ENCODE measurements at places on chromosomes 3 and 15. TPM values are rescaled to one million over a fixed set of nuclear protein-coding genes. Genes with fewer than 3 reads are reported as not detected.

The NDN gene
- 72.7 TPM for total RNA-seq

The SEC22A gene
- total RNA-seq, result 21.5 TPM

The LCTL gene
- total RNA-seq, result not detected

The ISG20 gene
- total RNA-seq, result 4.9 TPM

The HYAL1 gene
- total RNA-seq, result 3.7 TPM

The ROPN1 gene
- not detected for total RNA-seq

The SH3BP5 gene
- 31.2 TPM for total RNA-seq

- DNase-seq, result no peak
Measured at GRCh38 chr3:99686955-99687612, 48.7 kb downstream of the COL8A1 start.

GRCh38 chr15:52329987-52330386 lies 34.4 kb upstream of the MYO5C start:
- no peak for DNase-seq

GRCh38 chr3:100260081-100260684 lies 609 bp upstream of the TBC1D23 start:
- no peak for DNase-seq

DNA sequence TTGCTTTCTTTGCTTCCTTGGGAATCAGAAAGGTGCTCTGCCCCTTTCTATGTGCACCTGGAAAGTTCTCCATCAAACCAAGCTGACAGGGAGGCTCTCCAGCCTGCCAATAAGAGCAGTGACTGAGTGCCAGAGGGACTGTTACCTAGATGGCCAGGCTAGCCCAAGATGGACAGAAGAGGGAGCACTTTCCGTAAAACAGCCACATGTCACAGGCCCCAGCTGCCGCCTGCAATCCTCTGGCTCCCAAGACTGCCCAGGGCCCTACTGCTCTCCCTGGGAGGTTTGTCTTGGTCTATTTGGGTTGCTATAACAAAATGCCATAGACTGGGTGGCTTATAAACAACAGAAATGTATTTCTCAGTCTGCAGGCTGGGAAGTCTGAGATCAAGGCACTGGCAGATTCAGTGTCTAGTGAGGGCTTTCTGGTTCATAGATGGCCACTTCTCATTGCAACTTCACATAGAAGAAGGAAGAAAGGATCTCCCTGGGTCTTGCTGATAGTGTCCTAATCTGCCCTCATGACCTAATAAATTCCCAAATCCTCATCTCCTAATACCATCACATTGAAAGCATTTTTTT lies 72.3 kb downstream of the TAMM41 start:
- no peak for DNase-seq

DNA sequence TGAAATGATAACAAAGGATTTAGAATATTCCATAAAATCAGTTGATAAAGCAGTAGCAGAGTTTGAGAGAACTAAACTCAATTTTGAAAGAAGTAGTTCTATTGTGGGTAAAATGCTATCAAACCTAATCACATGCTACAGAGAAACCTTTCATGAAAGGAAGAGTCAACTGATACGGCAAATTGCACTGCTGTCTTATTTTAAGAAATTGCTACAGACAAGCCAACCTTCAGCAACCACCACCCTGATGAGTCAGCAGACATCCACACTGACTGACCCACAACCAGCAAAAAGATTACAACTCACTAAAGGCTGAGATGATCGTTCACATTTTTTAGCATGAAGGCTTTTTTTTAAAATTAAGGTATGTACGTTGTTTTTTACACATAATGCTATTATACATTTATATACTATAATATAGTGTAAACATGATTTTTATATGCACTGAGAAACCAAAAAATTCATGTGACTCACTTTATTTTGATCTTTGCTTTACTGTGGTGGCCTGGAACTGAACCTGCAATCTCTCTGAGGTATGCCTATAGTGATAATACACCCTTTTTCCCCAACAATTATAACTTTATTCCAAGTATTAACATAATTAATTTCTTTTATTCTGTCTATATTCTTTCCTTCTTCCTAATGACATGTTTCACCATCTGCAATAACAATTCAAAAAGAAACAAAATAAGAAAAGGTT lies 109.9 kb downstream of the TBC1D5 start:
- DNase-seq, result no peak

- no peak for DNase-seq
Measured at GRCh38 chr3:9512456-9513045, 41.1 kb downstream of the LHFPL4 start.

DNA sequence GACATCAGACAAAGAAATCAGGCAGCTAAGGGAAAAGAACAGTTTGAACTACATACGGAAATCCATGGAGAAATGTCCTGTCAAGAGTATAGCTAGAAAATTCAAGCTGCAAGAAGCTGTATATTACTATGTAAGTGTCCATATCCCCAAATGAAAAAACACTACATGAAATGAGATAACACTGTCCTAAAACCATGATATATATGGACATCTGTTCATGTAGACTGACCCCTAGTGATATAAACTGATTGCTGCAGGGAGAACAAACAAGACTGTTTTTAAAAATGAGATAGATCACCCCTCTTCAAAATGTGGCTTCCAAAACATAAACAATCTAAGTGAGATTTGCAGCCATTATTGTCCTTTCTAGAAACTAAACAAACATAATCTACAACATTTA lies 985.6 kb downstream of the EPHA3 start:
- DNase-seq, result no peak

- no peak for DNase-seq
Measured at GRCh38 chr3:757711-758110, 335.1 kb upstream of the CNTN6 start.

- no peak for DNase-seq
Measured at GRCh38 chr3:55617385-55617784, 130.3 kb upstream of the WNT5A start.

DNA sequence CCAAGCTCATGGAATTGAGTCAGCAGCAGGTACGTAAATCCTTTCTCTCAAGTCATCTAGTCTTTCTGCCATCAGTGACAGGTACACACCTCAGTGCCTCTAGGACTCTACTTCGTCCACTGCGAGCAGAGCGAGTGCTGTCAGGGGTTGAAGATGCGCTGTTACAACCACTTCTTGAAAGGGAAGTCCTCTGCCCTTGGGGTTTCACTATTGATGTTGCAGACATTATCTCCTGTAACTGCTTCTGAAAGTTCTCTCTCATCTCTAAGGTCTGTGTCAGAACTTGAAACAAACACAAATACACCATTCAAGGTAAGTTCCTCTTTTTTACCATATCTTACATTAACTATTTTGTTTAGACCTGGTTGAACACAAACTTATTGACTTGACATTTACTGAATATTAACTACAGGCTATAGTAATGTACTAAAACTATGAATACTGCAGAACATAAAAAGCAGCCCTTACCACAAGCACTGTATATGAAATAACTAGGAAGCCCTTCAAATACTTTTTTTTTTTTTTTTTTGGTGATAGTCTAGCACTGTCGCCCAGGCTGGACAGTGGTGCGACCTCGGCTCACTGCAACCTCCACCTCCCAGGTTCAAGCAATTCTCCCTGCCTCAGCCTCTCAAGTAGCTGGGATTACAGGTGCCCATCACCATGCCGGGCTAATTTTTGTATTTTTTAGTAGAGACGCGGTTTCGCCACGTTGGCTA lies 41.5 kb downstream of the TOPBP1 start:
- no peak for DNase-seq

DNA sequence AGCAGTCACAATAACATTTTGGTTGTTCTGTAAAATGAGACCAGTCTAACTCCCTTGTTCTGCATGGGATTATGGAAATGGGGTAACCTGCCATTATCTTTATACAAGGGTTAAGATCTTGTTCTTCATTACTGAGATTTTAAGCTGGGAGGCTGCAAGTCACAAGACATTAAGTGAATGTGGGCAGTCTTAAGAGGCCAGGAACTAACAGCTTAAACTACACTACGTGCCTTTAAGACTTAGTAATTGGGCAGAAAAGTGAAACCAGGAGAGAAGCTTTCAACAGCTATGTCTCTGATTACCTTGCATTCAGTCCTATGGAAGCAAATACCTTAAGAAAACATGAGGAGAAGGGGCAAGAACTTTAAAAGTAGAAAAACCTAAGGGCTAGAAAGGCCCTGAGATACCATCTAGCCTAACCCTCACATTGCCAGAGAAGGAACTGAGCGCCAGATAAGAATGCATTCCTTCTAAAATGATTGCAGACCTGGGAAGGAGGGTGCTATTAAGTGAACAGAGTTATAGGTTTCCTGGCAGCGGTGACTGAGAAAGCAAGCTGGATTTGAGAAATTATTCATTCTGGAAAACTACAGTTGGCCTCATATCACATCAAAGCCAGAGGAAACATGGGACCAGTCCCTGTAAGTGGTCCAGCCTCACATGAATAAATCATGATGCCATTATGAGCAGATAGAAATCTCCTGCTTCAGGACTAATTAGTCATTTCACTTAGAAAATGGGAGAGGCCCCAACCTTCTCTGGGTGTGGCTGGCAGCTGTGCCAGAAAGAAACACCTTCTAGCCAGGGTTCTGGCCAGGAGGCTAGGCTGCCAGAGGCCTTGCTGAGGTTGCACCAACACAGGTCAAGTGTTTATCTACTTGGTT lies 32.9 kb downstream of the DAPK2 start:
- no peak for DNase-seq

DNA sequence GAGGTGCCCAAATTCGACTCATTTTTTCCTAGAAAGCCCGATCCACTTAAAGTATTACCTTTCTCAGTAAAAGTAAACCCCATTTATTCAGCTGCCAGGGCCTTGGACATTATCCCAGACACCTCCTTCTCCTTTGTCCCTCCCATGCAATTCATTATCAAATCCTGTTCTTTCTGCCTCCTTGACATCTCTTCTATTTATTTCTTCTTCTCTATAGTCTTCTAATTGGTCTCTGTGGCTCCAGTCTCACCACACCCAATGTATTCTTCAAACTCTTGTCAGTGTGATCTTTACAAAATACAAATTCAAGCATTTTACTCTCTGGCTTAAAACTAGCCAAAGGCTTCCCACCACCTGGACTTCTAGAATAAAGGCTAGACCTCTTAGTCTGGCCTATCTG lies 120.3 kb downstream of the IL20RB start:
- DNase-seq, result no peak

- DNase-seq, result no peak
Measured at GRCh38 chr15:89075101-89075640, 13.1 kb upstream of the ABHD2 start.

DNA sequence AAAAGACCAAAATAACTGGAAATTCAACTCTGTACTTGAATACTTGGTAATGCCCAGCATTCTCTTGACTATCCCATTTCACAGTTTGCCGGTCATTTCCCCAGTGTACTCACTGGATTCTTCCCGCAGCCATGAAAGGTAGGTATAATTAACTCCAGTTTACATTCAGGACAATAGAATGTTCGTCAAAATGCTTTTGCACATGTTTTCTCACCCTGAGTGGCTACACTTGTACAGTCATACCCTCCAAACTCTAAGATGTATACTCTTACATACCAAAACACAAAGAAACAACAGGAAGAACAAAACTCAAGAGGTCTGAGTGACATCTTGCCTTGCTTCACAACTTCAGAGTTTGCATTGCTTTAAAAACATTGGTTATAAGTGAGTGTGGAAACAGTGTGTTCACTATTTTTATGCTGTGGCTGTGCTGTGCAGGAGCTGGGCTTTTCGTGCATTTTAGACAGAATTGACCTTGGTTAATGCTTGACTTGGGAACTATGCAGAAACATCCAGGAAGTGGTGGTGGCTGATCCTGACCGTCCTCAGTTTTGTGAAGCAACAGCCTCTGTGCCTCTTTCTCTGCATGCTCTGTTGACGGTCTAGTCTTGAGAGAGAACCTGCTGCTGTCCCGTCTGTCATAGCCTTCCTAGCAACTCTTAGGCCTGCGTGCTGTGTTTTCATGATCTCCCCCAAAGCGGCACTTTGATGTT lies 90.5 kb downstream of the IGF1R start:
- DNase-seq, result no peak

- no peak for DNase-seq
Measured at GRCh38 chr3:43709022-43709421, 18.3 kb downstream of the ABHD5 start.

- DNase-seq, result no peak
Measured at GRCh38 chr3:44076221-44076829, 165.4 kb upstream of the TOPAZ1 start.

DNA sequence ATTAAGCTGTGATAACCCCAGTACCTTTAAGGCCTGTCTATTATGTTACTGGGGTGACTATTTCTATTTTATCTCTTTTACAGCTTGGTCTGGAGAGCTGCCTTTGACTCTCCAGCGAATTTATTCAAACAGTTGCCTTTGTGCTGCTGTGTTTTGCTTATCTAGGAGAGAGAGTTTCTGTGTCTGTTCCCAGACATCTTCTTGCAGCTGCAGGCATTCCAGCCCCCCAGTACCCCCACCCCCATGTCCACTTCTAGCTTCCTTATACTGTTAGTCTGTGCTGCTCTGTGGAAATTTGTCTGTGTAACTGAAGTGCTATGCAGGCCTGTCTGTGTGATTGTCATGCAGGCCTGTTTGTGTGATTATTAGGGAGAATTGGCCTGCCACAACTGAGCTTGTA lies 713.7 kb upstream of the SEMA6D start:
- no peak for DNase-seq

- no peak for DNase-seq
Measured at GRCh38 chr3:157071744-157072525, 88.0 kb downstream of the CCNL1 start.

- DNase-seq, result no peak
Measured at GRCh38 chr3:114746502-114746901, 400.6 kb downstream of the ZBTB20 start.

DNA sequence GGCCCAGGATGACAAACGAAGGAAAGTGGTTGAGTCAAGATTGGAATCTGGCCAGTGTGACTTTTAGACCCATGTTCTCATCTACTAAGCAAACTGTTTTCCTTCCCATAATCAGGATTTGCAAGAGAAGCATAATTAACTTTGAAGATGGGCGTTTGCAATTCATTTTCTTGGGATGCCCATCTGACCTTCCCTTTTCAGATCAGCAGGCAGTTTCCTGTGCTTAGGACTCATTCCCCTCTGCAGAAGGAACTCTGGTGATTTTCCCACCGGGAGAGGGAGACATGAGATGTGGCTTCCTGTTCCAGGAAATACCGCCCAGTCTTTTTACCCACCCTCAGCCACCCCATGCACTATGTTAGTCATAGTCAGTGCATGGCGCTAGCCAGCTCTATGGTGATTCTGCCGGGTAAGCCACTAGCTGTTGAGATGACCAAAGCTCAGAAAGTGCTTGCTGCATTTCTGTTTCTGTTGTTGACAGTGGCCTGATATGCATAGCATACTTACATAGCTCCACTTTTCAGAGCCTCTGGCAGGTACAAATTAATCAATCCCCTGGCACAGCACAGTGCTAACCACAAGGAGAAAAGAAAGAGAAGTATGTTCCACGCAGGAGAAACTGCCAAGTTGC lies 129.4 kb downstream of the VGLL4 start:
- DNase-seq, result no peak
